ENCODE measurements at places on chromosomes 5 and 9.

- peak; percentile 40 for DNase-seq
Observed at GRCh38 chr5:74240783-74241750, 399.5 kb downstream of the ENC1 start.

DNA sequence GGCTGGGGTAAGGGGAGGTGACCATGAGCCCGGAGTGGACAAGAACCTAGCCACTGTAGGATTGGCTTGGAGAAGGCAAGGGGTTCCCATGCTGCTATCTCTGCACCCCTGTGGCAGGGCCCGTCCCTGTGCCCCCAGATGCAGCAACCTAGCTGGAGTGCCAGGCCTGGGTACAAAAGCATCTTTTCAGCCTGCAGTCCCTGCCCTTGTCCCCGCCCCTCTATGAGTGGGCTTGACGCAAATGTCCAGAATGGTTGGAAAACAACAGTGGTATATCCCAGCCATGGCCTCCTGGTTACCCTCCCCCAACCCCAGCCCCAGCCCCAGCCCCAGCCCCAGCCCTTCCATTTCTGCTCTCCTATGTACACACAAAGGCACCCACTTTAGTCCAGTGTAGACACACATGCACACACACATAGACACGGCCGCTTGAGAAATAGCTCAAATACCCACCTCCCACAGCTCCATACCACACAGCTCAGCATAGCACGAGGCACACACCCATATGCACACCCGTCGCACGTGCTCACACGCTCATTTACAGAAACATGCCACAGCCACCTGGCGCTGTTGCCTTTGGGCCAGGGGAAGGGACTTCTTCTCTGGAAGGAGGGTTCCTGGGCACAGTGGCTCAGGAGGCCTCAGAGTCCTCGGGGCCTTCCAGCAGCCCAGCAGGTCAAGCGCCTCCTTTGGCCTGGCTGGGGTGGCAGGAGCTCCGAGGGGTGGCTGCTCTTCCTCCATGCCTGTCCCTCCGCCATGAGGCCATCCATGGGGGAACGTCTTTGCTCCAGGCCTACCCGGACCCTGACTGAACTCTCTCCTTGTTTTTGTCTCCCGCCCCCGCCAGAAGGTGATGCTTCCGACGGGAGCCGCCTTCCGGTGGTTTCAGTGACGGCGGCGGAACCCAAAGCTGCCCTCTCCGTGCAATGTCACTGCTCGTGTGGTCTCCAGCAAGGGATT, 34.1 kb downstream of the CXXC5 start:
- no peak for DNase-seq

GRCh38 chr9:22039258-22039657, 30.2 kb upstream of the CDKN2B start:
- DNase-seq, result no peak

- no peak for DNase-seq
Observed at GRCh38 chr5:108669462-108669861, 78.2 kb upstream of the FER start.

DNA sequence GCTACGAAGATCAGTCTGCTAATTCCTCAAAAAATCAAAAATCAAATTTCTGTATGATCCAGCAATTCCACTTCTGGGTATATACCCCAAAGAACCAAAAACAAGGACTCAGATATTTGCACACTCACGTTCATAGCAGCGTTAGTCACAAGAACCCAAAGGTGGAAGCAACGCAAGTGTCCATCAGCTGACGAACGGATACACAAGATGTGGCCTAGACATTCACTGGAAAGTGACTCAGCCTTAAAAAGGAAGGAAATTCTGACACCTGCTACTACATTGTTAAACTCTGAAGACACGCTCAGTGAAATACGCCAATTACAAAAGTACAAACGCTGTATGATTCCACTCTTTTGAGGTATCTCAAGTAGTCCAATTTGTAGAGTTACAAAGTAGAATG, 93.3 kb downstream of the OTULIN start:
- DNase-seq, result no peak

DNA sequence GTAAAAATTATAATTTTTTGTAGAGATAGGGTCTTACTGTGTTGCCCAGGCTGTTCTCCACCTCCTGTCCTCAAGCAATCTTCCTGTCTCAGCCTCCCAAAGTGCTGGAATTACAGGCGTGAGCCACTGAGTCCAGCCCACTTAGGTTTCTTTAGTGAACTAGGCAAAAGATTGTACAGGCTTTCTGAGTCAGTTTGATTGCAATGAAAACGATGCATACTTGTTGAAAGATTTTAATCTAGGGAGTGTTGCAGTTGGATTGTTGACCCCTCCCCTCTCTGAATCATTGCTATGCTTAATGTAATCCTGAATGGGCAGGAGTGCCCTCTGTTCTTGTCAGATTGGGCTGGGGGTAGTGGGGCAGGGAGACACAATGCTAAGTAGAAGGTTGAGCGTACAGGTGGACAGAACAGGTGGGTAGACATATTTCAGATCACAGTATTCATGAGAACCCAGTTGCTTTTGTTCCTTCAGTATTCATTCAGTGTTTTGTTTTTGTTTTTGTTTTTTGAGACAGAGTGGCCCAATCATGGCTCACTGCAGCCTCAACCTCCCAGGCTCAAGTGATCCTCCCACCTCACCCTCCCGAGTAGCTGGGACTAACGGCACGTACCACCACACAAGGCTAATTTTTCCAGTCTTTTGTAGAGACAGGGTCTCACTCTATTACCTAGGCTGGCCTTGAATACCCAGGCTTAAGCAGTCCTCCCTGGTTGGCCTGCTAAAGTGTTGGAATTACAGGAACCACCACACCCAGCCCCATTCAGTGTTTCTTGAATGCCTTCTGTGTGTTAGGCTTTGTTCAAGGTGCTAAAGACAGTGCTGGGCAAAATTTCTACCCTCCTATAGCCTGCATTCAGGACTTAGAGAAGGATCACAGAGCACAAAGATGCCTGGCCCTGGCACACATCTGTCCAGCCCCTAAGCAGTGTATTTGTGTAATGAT, 70.1 kb downstream of the KIAA1958 start:
- DNase-seq, result peak; percentile 46

- DNase-seq, result no peak
Observed at GRCh38 chr9:136081826-136082495, 13.1 kb downstream of the NACC2 start.

- no peak for DNase-seq
Observed at GRCh38 chr5:140855772-140856674, at the start of gene PCDHA10. PCDHA10 (plus strand) TSS chr5:140855897; CDS start chr5:140856049, 152 bp downstream.

DNA sequence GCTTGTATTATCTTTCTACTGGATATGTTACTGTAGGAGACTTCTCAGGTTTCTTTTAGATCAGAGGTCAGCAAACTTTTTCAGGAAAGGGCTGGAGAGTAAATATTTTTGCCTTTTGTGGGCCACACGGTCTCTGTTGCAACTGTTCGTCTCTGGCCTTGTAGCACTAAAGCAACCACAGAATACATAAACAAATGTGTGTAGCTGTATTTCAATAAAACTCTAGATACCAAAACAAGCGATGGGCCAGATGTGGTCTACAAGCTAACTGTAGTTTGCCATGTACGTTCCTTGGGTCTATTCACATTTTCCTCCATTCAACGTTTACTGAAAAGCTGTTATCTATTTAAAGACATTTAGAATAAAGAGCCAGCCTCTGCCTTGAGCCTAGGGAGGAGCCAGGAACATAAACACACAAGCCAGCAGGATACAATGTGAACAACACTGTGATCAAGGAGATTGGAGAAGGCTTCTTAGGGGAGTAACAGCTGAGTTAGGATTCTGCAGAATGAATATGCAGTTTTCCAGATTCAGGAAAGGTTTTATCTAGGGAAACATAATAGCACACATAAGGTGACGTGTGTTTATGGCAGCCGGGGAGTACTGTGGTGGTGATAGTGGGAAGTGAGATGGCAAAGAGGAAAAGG, 33.0 kb upstream of the HOMER1 start:
- DNase-seq, result no peak

- peak; percentile 21 for DNase-seq
Observed at GRCh38 chr9:136847088-136847825, 2.0 kb upstream of the PHPT1 start.

DNA sequence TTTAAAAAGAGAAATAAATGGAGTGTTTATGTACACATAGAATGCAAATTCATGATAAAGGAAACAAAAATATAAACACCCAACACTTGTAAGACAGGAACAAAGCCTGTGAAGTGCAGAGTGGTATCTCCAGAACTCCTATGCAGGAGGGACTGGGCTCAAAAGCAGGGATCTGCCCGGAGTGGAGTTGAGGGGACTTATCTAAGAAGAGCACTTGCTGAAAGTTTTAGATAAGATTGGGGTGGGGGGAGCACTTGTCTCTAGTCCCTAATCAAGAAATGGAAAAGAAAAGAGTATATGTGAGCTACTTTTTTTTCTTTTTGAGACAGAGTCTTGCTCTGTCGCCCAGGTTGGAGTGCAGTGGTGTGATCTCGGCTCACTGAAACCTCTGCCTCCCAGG, 840.4 kb downstream of the MAT2B start:
- DNase-seq, result no peak

GRCh38 chr9:120893611-120894307, 16.8 kb upstream of the PHF19 start:
- no peak for DNase-seq

DNA sequence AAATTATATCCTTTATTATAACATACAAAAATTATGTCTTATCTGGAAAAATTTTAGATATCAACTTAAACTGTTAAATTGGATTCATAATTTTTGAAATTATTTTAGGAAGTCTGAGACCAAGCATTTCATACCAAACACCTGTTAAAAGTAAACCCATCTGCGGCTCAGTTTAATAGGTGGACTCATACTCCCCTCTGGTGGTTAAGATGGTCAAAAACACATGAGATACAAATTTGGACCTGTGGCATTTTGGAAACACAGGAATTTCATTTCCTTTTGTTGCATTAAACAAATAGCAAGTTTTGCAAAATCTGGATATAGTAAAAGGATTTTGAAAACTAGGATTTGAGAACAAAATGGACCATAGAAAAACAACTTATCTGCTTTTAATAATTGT, 53.7 kb downstream of the RGMB start:
- peak; percentile 54 for DNase-seq

DNA sequence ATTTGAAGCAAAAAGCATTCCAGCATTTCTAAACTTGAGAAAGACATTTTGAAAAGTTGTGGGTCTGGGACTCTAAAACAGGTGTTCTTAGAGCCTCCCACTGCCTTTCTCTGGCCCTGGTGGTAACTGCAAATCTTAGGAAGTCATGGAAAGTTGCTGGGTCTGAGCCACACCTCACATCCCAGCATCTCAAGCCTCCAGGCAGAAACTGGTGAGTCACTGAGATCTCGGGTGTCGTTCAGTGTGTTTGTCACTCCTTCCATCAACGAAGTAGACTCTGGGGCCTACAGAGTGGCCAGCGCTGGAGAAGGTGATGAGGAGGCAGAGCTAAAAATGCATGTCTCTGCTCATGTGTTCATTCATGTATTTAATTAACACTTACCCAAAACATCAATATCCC, 59.6 kb upstream of the C5orf58 start:
- DNase-seq, result peak; percentile 70

GRCh38 chr5:132758451-132758850, 11.2 kb downstream of the CCNI2 start:
- DNase-seq, result no peak

DNA sequence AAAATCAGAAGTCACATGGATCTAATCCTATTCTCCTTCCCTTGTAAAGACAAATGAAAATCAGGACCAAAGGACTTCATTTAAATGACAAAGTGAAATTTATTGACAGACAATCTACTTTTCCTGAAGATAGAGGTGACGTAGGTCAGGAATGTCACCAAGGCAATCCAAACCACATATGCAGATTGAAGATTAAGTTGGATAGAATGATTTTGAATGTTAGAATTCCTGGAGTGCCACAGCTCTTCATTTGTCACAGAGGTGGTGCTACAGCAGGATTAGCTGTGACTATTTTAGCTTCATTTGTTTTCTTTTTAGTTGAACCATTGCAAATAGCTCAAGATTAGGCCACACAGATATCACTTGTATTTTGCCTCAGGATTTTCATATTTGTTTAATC, 736.0 kb upstream of the ARRDC3 start:
- no peak for DNase-seq

DNA sequence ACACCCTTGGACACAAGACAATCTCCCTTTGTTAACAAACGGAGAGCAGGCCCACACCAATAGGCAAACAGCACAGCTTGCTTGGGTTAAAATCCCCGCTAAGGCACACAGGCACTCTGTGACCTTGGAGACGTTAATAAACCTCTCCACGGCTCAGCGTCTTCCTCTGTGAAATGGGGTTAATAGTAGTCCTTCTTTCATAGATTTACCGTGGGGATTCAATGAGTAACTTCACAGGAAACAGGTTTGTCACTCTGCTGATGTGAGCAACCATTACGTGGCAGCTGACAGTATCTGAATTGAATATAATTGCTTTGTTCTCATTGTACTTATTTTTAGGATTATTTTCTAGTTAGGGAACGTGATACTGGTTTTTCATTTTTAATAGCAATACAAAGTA, 65.2 kb upstream of the ADRA1B start:
- DNase-seq, result no peak

DNA sequence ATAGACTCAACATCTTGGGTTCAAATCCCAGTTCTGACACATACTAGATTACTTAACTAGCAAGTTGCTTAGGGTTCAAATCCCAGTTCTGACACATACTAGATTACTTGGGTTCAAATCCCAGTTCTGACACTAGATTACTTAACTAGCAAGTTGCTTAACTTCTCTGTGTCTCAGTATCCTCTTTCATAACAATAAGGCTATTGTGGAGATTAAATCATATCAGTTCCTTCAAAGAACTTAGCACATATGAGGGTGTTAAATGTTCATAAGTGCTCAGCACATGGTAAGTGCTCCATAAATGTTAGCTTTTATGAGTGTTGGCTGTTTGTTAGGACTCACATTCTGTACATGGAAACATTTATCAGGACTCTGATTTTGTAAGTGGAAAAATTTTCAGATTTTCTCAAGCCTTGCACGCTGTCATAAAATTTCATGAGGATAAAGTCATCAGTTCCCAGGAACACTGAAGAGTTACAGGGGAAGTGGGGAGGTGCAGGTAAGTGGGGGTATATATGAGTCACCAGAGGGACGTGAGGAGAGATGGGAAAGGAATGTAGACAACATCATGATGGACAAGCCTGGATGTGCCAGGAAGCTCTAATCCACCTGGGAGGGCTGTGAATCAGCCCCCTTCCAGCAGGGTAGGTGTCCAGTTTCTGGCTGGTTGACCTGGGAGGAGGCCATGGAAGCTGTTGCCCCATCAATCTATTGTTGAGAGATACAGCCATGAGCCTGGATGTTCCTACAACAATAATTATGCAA, 532.2 kb upstream of the WWC1 start:
- DNase-seq, result peak; percentile 29

GRCh38 chr5:107155707-107156106, 515.0 kb downstream of the EFNA5 start:
- no peak for DNase-seq

DNA sequence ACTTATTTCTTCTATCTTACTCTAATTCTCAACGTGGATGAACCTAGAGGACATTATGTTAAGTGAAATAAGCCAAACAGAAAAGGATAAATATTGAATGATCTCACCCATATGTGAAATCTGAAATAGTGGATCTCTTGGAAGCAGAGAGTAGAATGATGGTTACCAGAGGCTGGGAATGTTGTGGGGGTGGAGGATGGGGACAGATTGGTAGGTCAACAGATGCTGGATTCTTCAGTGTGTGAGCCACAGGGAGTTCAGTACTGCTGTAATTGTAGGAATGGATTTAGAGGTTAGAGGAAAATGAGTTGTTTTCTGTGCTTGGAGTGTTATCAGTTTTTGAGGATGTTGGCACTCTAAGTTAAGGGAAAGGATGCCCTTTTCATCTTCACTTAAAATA, 190.6 kb downstream of the FBXL7 start:
- DNase-seq, result peak; percentile 30
